ENCODE measurements at places on chromosomes 3 and 15.

DNA sequence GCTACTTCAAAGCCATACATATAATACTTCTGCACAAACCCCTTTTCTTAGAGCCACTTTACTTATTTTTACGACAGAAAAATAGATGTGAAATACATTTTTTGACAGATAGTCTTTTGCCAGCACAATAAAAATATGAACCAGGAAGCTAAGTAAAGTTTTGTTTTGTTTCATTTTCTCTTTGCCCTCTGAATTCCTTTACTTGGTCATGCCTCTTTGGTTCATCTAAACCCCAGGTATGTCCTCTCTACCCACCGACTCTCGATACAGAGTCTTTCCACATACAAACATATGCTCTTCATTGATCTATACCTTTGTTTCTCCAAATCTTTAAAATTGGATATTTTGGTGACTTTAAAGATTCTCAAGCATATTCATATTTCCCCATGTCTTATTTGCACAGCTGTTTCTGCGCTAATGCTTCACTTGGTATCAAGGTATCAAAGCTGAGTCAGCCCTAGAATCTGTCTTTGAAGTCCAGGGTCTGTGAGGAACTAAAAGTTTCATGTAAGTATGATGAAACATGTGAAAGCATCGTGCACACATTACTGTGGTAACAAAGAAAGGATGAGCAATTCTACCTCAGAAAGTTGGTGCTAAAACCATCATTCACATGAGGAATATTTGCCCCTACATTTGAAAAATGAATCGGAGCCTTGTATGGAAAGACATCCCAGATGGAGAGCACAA is 845.4 kb downstream of the NAALADL2 start:
- DNase-seq = no peak

- DNase-seq = peak; percentile 53
These were observed 81.6 kb downstream of the PPCDC start for GRCh38 chr15:75104804-75105557.

DNA sequence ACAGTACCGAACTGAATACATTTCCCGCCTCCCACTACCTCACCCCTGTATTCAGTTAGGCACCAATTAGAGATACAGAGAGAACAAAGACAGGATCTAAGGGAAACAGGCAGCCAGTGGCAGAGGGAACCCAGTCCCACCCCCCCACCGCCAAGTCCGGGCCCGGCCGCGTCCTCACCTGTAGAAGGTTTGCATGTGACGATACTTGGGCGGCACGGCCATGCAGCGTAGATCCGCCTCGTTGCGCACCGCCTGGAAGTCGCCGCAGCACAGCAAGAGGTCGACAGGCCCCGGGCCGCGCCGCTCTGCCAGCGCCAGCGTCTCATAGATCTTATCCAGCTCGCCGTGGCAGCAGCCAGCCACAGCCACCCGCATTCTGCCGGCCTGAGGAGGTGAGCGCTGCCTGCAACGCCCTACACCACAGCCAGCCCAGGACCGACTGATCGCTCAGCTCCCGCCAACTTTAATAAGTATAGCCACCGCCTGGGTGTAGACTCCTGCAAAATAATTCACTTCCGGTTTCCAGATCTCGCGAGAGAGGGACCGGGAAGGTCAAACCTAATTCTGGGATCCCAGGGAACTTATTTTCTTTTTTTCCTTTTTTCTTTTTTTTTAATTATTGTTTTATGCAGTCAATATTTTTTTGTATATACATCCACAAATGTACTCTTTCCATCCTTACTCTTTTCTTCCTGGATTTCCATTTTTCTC is at the start of gene DBR1:
DBR1 (minus strand) TSS at position 501 of the 711 bp plus-strand sequence; CDS start at position 375, 126 bp downstream.
- DNase-seq = peak; percentile 81

DNA sequence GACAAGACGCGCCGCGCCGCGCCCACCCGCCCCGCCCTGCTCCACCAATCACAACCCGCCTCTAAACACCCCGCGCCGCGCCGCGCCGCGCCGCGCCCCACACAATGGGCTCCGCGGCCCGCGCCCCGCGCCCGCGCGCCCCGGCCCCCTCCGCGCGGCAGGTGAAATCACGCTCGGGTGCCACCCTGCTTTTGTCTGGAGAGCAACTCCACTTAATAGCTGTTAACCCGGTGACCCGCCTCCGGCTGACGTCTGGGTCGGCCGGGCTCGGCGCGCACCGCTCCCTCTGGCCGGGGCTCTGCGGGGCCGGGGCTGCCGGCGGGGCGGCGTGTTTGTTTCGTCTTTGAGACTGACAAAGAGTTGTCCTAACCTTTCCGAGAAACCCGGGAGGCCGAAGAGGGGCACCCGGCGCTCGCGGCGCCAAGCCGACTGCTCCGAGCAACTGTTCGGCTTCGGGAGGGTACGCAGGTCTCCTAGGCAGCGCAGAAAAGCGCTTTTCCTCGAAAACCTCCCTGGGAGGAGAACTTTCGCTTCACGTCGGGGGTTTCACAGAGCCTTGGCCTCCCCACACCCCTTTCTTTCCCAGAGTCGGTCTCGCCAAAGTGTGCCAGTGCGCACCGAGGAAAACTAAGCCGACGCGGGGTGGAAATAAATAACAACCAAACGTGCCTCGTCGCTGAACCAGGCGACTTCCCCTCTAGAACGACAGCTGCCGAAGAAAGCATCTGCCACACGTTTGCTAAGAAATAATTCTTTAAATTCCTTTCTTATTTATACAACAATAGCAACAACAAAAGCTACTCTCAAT is 518.4 kb downstream of the FOXP1 start:
- peak; percentile 68 for DNase-seq

GRCh38 chr3:183430325-183430957 is 2.0 kb upstream of the MCF2L2 start:
- peak; percentile 8 for DNase-seq

DNA sequence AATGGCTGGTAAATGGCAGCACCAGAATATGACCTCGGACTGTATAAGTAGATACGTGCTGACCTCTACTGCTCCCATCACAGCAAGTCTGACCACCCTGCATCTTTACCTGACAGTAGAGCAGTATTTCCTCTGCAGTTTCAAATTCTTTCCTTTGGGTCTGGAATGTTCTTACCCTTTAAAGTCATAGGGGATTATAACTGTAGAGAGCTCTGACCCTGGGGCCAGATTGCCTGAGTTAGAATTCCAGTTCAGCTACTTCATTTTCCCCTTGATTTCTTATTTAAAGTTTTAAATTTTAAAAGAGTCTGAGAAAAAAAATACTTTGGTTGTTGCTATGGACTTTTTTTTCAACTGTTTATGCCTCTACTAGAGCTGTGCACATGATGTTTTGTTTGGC is 237.7 kb downstream of the NR1D2 start:
- no peak for DNase-seq

DNA sequence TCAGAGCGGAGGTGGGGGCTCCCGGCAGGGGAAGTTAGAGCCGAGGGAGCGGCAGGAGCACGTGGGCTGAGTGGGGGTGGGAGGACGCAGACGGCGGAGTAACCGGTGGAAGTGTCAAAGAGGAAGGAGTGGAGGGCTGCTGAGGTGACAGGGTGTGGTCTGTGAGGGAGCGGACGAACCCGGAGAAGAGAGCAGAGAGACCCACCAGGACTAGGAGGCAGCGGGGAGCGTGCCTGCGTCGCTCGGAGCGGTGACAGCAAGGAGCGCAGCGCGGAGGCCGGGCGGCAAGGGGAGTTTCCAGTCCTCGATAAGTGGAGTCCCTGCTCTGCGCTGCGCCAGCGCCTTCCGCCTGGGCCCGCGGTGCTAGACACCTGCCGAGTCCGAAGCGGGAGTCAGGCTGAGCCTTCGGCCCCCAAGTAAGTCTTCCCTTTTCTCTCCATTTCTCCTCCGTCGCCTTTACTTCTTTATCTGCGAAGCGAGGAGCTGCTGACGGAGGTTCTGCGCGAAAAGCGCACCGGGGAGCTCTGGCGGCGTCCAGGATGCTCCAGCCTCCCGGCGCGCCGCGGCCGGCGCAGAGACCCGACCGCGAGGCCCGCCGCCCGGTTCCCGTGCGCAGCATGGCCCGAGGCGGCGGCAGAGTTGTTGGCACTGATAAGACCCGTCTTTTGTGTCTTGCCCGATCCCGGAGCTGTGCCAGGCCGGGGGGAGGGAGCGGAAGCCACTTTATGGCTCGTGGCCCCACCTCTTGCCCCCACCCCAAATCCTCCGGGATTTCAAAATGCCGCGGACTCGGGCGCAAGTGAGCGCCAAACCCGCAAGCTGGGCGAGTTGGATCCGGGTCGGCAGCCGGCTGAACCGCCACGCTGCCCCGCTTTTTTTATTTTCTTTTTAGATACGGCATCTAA is 533.0 kb upstream of the SEMA6D start:
- no peak for DNase-seq

DNA sequence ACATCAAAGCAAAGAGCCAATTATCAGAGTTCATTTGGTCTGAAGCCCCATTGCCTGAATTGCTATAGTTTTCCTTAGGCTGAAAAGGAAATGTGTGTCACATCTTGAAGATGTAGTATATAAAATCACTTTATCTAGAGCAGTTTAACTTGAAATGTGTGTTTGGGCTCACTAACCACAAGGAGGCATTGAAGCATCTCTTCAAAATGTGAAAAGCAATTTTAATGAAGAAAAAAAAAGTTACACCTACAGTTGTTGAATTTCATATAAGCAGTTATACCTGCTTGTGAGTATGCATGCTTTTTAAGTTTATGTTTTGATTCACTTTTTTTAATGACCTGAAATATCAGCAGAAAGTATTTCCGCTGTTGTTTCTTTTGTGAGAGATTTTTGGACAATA is 129.3 kb downstream of the IQCH start:
- DNase-seq = no peak

DNA sequence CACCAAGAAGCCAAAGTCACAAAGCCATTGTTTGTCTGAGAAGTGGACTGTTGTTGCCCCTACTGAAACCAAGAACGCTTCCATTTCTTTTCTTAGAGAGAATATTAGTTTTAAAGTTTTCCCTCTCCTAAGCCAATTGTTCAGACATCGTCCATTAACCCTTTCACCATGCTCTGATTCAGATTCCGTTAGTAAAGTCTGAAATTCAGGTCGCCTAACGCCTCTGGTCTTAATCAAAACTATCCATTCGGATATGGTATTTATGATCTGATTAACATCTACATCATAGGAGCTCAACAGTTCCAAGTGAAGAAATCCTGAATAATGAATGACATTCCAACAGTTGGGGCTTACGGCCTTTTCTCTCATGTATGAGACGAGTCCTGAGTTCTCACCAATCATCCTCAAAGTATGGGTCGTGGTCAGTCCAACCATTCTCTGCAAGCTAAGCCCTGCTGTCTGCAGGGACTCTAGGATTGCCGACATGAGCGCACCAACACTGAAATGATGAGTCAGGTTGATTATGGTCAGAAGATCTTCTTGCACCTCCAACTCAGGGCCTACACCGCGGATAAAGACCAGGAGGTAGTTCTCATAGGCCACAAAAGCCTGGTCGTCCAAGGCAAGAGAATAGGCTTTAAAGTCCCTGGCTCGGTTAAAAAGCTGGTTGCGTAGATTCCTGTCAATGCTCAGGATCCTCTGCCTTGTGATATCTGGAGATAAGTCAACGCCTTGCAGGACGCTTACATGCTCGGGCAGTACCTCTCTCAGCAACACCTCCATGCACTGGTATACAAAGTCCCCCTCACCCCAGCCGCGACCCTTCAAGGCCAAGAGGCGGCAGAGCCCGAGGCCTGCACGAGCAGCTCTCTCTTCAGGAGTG is 767 bp downstream of the EPM2AIP1 start:
- no peak for DNase-seq

DNA sequence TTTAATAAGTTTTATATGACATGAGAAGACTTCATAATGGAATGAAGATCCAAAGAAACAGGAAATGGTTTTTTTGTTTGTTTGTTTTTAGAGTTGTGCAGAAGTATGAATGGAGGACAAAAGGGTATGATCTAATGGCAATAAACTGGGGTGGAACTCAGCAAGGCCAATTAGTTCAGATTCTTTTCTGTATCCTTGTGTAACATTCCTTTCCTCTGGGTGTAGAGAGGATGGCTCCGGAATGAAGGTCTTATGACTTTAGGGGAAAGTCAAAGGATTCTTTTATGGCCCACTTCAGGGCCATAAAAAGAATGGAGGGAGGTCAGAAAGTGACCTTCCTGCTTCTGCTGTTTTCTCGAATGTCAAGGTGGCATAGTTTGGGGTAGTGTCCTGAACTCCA is 152.6 kb downstream of the DPH6 start:
- no peak for DNase-seq

DNA sequence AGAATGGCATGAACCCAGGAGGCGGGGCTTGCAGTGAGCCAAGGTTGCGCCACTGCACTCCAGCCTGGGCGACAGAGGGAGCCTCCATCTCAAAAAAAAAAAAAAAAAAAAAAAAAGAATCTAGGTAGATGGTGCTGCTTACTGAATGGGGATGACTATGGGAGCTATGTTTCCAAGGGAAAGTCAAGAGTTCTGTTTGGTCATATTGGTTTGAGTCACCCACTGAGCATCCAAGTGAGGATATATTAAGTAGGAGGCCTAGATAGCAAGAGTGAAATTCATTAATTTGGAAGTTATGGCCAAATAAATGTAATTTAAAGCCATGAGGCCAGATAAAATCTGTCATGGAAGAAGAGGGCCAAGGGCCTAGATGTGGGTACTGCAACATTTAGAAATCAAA is 9.0 kb upstream of the UACA start:
- DNase-seq = no peak

- no peak for DNase-seq
These were observed 75.8 kb upstream of the MB21D2 start for GRCh38 chr3:192993411-192993810.

DNA sequence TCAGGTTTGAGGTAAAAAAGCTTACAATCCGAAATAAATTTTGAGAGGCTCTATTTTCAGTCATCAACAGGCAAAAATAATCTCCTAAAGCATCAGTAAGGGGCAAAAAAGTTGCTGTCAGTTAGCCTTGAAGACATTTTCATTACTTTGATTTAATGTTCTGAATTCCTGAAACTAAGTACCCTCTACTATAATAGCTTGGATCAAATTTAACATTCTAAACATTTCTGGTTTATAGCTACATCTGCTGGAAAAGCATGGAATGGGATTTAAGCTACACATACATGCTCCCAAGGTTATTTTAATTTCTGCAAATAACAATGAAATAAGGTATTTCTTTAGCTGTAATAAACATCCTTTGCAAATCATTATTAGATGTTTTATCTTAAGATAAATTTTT is 245.4 kb downstream of the ULK4 start:
- no peak for DNase-seq

DNA sequence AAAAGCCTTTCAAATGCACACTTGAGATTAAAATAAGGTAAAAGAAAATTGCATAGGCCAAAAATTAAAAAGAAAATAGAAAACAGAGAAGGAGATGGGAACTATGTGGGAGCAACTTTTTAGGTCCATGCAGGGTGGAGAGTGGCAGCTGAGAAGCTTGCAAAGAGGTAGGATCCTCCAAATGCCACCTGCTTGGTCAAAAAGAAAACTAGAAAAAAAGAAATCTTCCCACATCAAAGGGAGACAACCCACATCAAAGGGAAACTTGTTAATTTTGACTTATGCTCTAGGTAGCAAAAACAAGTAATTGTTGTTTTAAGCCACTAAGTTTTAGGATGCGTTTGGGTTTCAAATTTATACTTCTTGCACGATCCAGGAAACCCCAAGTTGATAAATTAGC is 342.9 kb downstream of the IL20RB start:
- DNase-seq = no peak

Measured in immature natural killer cell (primary cell).